ENCODE measurements at places on chromosomes 7 and 10. TPM values are rescaled to one million over a fixed set of nuclear protein-coding genes. Genes with fewer than 3 reads are reported as not detected.

- no peak overlapping the region for H3K4me3 ChIP-seq
- H3K4me1 ChIP-seq = no peaks in the 10 kb centered on the region
- DNase-seq = no peak
- H3K36me3 ChIP-seq = no peaks in the 10 kb centered on the region
These were observed 402.9 kb downstream of the MAGI2 start for GRCh38 chr7:79050603-79051002.

DNA sequence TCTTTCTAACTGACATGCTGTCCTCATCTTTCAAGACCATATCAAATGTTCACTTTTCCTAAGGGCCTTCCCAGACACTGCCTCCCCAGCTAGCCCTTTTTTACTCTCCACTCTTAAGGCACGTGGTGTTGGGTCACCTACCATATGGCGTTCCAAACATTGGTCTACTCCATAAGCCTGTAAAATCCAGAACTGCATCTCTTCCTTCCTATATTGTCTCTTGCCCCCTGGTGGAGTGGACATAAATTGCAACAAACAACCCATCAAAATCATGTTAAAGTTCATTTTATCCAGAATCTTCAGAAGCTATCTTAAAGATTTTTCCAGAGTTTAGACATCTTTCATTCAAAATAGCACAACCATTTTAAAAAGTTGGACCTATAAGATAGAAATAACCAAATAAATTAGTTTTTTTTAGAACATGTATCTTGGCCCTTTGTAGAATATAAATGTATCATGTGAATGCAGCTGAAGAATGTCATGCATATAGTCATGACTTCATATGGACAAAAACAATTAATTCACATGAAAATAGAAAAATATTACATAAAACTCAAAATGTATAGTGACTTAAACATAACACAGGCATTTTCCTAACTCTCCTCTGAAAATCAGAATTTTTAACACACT is 180.6 kb upstream of the CHRM2 start:
- H3K27ac ChIP-seq = no peak overlapping the region
- no peaks in the 10 kb centered on the region for H3K27me3 ChIP-seq
- no peaks in the 10 kb centered on the region for H3K4me1 ChIP-seq
- no peak for DNase-seq

GRCh38 chr10:101235766-101236165 is 6.5 kb upstream of the LBX1 start:
- no peak overlapping the region for H3K27ac ChIP-seq
- no peaks in the 10 kb centered on the region for H3K36me3 ChIP-seq
- DNase-seq = no peak
- H3K27me3 ChIP-seq = peaks cover 93% of the 10 kb centered on the region
- no peak overlapping the region for H3K4me3 ChIP-seq

- no peak overlapping the region for H3K27ac ChIP-seq
- no peak for DNase-seq
- no peak overlapping the region for H3K4me3 ChIP-seq
These were observed 10.8 kb upstream of the GATA3 start for GRCh38 chr10:8043569-8044306.

Gene ARHGEF5
- total RNA-seq = 1.4 TPM
